Amygdala (tissue), 56 donors: ENCODE measurements at places on chromosomes 3 and 15.

DNA sequence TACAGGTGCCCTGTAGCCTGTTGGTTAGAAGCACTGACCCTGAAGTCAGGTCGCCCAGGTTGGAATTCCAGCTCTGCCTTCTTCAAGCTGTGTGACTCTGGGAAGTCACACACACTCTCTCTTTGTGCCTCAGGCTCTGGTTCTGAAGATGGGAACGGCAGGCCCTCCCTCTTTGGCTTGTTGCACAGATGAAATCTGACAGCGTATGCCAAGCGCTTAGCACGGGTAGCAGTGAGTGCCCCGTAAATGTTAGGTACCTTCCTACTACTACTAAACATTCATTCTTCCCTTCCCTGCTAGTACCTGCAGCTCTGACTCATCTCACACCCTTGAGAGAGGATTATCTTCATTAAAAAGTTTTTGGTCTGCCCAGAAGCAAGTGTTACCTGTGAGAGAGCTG lies 139.0 kb downstream of the PGPEP1L start:
- DNase-seq = no peak

GRCh38 chr3:153673853-153674252 lies 447.3 kb upstream of the ARHGEF26 start:
- DNase-seq = no peak

GRCh38 chr3:173340626-173341025 lies 56.9 kb upstream of the NLGN1 start:
- DNase-seq = no peak

- no peak for DNase-seq
Measured at GRCh38 chr3:124407260-124407659, 323.0 kb upstream of the UMPS start.

DNA sequence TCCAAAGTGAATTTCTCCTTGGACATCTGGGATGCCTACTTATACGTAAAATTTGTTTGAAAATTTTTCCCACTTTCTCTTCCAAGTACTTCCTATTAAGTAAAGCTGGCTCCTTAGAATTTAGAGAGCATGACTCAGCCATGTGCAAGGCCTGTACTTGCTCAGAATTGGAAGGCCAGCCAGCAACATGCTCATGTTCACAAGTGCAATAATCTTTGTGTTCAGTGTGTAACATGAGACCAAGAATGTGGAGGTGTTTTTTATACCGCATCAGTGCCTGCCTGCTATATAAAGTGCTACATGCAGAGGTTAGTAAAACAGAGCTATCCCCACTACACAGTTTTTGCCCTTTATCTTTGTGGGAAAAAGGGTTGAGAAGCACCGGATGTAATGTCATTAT lies 151.9 kb upstream of the FEZF2 start:
- no peak for DNase-seq

DNA sequence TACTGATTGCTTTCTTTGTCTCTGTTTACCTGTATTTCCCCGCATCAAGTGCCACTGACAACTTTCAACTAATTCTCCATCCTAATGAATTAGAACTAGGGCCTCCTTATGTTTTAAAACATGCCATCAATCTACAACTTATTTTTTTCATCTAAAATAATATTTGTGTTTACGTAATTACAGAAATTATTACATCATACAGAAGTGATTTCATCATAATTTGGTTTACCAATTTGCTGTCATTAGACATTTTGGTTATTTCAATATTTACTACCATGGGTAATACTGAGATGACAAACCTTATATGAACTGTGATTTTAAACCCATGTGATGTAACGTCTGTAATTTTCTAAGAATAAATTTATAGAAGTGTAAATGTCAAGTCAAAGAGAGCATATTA lies 468.0 kb upstream of the IL12A start:
- DNase-seq = no peak

DNA sequence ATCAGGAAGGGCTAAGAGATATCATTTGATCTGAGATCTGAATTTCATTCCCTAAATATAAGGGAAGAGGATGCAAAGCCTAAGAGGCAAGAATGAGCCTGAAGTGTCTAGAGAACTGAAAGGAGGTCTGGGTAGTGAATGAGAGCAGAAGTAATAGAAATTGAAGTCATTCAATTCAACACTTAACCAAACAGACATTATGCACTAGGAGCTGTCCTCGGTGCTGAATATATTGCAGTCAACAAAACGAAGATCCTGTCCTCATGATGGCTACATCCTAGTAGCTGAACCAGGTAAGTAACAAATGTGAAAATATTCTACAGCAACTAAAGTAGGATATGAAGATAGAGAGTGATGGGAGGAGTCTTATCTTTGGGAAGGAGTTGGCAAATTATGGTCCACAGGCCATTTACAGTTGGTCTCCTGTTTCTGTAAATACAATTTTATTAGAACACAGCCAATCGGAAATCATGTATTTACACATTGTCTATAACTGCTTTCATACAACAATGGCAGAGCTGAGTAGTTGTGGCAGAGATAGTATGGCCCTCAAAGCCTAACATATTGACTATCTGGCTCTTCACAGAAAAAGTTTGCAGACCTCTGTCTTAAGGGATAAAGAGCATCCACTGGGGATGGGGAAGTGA lies 192.9 kb upstream of the CADPS start:
- DNase-seq = no peak

DNA sequence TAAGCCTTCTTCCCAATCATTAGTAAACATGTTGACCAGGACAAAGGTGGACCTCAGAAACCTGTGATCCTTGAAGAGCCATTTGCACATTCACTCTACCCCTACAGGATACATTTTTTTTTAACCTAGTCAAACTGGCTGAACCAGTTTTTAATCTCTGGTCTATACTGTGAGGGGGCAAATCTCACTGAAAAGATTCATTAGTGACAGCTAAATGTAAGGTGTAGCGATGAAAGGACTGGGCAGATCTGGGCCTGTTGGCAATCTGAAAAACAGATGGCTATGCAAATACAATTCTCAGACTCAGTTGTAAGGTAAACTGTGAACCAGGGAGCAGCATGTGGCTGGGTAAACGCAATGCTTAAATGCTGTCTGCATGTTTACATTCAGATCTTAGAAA lies 75.6 kb upstream of the SNTN start:
- DNase-seq = no peak

GRCh38 chr3:24135280-24135679 lies 190.2 kb downstream of the NR1D2 start:
- no peak for DNase-seq
